ENCODE measurements at places on chromosomes 5 and 9.

- peak; percentile 31 for DNase-seq
Observed at GRCh38 chr9:34430843-34431437, 27.4 kb downstream of the FAM219A start.

DNA sequence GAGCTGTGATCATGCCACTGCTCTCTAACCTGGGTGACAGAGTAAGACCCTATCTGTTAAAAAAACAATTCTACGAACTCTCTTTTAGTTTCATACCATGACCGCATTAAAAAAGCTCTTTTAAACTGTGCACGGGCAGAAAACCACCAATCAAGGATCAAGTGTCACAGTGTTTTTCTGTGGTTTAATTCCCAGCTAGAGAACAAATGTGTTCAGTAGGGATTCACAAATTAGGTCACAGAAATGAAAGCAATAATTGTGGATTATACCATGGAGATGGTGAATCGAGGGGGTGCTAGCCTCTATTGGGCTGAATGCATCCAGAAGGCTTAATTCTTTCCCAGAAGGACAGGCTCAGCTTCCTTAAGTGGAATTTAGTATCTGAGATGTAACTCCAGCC, 79.1 kb downstream of the ATG10 start:
- no peak for DNase-seq

DNA sequence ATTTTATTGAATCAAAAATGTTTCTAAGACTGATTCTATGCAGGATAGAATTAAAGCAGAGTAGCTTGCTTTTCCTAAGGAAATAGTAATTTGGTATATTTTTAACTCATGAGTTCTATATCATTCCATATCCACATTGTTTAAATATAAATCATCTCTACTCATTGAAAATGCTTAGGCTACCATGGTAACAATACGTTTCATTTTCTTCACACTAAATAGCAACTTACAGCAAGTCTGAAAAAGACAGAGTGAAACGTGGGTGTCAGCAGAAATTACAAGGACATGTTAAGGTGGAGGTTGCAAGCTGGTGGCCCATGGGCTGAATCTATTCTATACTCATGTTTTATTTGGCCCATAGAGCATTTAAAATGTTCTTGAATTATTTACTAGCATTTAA, 487.9 kb downstream of the ARHGEF28 start:
- no peak for DNase-seq

DNA sequence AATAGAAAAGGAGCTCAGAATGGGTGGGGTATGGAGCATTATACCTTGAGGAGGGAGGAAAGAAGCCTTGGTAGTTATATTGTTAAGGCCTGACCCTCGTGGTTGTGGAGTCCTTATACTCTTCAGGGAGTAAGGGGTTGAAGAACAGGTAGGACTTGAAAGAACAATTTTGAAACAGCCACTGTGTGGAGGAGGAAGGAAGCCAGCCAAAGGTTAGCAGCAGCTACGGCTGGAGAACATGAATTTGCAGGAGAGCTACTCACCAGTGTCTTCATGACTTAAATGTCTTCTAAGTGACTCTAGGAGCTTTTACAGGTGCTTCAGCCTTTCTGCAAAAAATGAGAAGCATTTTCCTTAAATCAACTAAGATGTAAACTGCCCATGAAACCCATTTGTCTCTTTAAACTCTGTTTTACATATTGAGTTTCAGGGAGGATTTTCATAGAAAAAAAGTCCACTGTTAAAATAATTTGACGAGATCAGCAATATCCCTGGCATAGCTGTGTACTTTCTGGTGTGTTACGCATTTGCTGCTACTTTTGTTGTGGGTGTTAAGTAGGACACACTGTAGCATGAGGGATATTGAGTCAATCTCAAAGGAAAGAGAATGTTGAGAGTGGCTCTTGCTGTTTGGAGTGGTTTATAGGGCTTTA, 110.6 kb upstream of the ELL2 start:
- DNase-seq, result no peak

DNA sequence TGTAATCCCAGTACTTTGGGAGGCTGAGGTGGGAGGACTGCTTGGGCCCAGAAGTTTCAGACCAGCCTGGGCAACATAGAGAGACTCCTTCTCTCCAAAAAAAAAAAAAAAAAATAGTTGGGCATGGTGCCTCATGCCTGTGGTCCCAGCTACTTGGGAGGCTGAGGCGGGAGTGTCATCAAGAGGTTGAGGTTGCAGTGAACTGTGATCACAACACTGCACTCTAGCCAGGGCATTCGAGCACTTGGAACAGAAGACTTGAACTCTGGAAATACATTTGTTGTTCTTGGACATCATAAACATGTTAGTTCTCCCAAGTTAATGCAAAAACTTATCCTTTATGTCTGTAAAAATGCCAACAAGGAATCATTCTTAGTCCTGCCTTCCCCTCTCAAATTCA, 29.6 kb downstream of the EHMT1 start:
- DNase-seq, result no peak

Measured in NCI-H460 (cell line).